WERI-Rb-1 (cell line): ENCODE measurements at places on chromosomes 16 and 17.

GRCh38 chr16:66681676-66682075 is 14.9 kb downstream of the CMTM4 start:
- DNase-seq = no peak

DNA sequence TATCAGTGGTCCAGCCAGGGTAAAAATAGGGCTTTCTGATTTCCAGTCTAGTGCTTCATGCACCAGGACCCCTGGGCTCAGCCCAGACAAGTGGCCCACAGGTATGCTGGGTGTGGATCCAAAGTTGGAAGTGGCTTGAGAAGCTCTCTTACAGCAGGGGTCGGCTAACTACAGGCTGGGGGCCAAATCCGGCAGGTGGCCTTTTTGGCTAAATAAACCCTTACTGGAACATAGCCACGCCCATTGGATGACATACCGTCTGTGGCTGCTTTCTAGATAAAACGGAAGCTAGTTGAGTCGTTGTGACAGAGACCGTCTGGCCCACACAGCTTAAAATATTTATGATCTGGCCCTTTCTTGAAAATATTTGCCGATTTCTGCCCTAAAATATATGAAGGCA is 119.0 kb upstream of the CDC42EP4 start:
- DNase-seq = no peak

- no peak for DNase-seq
Observed at GRCh38 chr16:3576211-3576610, 992 bp downstream of the NLRC3 start.

- no peak for DNase-seq
Observed at GRCh38 chr17:39219647-39220154, 6.0 kb downstream of the STAC2 start.

- no peak for DNase-seq
Observed at GRCh38 chr17:40060887-40061608, 1.7 kb upstream of the THRA start.

GRCh38 chr16:70735141-70735979 is 49.5 kb upstream of the MTSS2 start:
- no peak for DNase-seq

- DNase-seq = no peak
Observed at GRCh38 chr16:48102083-48103008, 53.4 kb downstream of the ABCC12 start.

DNA sequence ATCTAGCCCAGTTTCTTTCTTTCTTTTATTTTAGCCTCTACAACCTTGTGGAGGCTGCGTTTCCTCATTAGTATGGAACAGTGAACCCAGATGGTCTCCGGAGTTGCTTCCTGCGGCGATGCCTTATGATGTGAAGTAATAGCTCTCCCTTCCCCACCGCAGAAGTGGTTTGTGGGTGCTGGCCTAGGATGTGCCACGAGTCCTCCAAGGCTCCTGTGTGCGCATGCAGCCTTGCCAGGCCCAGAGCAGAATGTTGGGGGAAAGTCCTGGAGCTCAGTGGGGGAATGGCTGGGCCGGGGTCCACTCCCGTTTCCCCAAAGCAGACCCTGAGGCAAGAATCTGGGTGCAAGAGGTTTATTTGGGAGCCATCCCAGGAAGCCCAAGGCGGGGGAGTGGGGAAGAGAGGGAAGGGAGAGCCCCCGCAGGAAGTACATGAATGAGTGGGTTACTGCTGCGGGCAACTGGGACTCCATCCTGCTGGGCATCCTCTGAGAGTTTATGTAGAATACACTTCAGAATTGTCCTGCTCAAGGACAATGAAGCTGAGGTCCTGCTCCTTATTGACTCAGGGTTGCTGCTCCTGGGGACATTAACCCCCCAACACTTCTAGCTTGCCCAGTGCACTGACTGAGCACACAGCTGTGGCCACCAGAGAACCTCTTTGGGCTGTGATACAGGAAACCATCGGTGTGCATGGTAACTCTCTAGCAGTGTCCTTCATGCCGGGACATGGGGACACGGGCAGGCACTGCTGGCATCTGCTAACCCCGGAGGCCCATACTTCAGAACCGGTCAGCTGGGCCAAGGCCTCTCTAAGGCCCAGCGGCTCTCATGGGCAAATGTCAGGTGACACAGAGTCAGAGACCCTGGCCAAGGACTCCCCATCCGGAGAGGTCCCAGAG is 3.7 kb upstream of the HCRT start:
- no peak for DNase-seq

DNA sequence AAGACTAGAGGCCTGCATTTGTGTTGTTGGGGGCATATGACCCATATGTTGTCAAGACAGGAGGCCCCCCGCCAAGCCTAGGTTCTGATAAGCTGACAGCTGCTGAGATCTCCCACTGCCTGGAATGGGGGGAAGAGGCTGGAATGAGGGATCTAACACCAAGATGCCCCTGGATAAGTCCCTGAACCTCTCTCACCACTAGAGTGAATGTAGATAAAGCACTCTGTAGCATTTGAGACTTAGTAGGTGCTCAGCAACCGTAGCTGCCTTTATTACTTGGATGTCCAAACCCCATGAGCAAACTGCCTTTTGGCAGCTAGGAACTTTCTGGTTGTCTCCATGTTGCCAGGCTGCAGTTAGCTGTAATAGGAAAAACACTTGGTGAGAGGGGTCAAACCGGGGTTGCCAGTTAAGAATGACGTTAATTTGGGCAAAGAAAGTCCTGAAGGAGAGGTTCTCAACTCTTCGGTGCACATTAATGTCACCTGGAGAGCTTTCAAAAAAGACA is 4.4 kb upstream of the RASL10B start:
- DNase-seq = no peak

- DNase-seq = peak; percentile 93
Observed at GRCh38 chr17:74210191-74211140, 2.9 kb upstream of the TTYH2 start.

GRCh38 chr16:27235055-27235937 is 32.0 kb downstream of the KDM8 start:
- peak; percentile 57 for DNase-seq

DNA sequence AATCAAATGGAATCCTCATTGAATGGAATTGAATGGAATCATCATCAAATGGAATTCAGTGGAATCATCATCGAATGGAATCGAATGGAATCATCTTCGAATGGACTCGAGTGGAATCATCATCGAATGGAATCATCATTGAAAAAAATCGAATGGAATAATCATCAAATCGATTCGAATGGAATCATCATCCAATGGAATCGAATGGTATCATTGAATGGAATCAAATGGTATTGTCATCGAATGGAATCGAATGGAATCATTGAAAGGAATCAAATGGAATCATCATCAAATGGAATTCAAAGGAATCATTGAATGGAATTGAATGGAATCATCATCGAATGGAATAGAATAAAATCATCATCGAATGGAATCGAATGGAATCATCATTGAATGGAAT is 619.3 kb downstream of the TP53TG3F start:
- DNase-seq = no peak

- no peak for DNase-seq
Observed at GRCh38 chr17:58741121-58741625, 14.5 kb upstream of the PPM1E start.

- DNase-seq = no peak
Observed at GRCh38 chr17:16676676-16677268, 13.3 kb upstream of the CCDC144A start.

DNA sequence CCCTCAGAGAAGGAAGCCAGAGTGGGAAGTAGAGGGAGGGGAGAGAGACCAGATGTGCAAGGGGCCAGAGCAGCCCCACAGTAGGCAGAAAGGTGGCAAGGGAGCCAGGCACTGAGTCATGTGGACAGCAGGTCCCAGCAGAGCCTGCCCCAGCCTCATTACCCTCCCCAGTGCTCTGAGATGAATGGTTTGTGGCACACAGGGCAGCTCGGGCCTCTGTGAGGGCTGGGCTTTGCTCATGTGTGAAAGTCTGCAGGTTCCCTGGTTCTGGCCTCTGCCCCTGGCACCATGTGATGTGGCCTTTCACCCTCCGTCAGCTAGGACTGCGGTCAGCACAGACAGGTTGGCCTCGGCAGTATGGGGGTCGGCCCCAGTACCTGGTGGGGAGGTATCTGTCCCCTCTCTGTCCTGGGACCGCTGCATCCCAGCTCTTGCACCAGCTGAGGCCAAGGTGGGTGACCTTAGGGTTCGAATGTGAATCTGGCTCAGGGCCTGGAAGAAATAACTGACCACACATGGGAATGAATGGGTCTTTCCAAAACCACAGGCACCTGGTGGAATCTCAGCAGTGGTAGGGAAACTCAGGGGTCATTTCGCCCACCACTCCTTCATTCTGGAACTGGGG is 8.9 kb downstream of the LRRC75A start:
- no peak for DNase-seq

- DNase-seq = peak; percentile 11
Observed at GRCh38 chr17:16285646-16286008, 67.6 kb downstream of the CENPV start.

GRCh38 chr17:82864713-82865248 is 25.0 kb upstream of the ZNF750 start:
- no peak for DNase-seq

DNA sequence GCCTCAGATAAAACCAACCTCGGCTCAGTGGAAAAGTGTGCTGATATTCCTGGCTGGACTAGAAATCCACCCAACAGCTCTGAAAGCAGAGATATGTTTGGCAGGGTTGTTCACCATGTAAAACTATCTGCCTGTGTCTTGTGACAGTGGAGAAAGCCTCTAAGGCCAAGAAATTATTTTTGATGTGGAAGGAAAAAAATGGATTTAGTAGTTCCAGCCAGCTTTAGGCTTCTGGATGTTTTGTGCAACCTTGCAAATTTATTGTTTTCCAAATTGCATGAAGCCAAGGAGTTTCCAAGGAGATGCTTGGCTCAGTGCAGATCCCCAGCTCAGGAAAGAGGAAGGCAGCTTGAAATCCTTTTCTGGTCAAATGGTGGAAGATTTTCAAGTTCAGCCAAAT is 31.6 kb downstream of the TEKT5 start:
- DNase-seq = no peak

- no peak for DNase-seq
Observed at GRCh38 chr17:81197409-81197795, 25.4 kb downstream of the CEP131 start.

DNA sequence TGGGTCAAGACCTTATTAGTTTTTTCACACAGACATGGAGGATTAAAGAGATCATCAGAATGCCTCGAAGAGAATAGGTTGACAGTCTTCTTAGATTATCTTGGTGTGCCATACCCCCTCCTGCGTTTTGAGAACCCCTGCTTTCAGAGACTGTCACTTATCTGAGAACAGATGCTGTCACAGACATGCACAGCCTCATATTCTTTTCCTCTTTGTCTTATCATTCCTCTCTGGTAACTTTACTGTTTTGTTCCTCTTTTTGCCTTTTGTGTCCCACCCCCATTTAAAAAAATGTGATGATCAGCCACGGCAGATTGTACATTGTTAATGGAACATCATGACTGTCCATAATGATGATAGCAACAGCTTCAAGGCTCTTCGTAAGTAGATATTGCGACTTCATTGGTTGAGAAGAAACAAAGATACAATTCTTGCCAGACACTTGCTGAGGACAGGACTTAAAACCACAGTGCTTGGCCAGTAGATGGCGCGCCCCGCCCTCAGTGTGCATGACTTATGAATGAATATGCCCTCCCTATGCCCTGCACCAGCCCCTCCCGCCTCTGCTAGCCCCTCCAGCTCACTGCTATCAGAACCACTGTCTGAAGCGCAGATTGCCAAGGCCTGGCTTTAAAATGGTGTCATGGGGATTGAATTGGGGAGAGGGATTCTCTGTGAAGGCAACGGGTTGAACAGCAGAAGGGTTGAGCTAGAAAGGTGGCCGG is 2.6 kb upstream of the PITPNC1 start:
- peak; percentile 96 for DNase-seq

- DNase-seq = no peak
Observed at GRCh38 chr17:59107306-59107670, 608 bp upstream of the TRIM37 start.

DNA sequence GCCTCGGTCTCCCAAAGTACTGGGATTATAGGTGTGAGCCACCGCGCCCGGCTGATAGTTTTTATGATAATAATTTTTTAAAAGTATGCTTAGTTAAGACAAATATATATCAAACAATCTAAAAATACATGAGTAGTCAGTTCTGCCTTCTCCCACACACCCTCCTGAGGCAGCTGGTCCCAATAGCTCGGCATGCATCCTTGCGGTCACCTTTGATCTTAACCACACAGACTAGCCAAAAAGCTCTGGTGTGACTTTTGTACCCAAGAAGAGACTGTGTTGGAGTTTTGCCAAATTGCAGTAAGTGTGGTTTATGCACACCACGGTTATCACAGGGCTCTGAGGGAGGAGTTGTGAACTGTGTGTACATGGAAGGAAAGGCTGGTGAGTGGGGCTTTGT is 25.6 kb downstream of the ATP6V0A1 start:
- no peak for DNase-seq

- no peak for DNase-seq
Observed at GRCh38 chr16:19175492-19176262, 7.6 kb downstream of the SYT17 start.

GRCh38 chr16:12026741-12027490 is 50.4 kb downstream of the SNX29 start:
- no peak for DNase-seq

GRCh38 chr16:764848-765487 is 4.4 kb downstream of the MSLN start:
- no peak for DNase-seq

DNA sequence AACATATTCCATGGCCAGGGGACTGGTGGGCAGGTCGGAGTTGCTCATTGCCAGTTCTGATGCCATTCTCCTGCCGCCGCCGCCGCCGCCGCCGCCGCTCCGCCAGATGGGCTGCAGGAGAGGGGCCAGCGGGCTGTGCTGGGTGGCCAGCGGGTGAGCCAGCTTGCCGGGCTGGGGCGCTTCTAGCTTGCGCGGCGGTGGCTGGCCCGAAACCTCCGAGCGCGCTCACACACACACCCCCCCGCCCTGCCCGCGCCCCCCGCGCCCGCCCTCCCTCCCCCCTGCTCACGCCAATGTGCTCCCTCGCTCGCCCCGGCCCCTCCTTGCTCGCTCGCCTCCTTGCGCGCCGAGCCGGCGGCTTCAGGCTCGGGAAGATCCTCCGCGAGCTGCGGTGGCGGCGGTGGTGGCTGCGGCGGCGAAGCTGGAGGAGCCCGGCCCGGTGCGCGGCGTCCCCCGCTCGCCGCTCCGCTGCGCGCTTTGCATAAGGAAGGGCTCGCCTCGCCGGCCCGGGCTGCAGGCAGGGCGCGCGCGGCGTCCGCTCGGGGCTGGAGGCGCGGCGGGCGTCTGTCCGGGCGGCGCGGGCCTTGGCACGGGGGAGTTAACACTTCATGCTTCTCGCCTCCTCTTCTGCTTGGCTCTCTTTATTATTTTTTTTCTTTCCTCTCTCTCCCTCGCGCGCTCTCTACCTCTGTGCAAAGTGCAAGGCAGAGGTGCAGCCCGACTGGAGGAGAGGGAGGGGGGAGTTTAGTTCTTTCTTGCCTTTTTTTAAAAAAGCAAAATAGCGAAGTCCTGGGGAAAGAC is 500 bp downstream of the MAF start:
- DNase-seq = peak; percentile 24

DNA sequence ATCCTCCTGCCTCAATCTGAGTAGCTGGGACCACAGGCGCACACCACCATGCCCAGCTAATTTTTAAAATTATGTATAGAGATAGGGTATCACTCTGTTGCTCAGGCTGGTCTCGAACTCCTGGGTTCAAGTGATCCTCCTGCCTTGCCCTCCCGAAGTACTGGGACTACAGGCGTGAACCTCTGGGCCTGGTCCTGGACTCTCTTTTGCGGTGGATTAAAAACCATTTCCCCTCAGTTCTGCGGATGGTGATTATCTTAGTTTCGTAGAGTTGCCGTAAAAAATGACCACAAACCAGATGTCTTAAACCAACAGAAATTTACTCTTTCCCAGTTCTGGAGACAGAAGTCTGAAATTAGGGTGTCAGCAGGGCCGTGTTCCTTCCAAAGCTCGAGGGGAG is 28.8 kb downstream of the MGAT5B start:
- no peak for DNase-seq
